ENCODE measurements at places on chromosomes 4 and X.

DNA sequence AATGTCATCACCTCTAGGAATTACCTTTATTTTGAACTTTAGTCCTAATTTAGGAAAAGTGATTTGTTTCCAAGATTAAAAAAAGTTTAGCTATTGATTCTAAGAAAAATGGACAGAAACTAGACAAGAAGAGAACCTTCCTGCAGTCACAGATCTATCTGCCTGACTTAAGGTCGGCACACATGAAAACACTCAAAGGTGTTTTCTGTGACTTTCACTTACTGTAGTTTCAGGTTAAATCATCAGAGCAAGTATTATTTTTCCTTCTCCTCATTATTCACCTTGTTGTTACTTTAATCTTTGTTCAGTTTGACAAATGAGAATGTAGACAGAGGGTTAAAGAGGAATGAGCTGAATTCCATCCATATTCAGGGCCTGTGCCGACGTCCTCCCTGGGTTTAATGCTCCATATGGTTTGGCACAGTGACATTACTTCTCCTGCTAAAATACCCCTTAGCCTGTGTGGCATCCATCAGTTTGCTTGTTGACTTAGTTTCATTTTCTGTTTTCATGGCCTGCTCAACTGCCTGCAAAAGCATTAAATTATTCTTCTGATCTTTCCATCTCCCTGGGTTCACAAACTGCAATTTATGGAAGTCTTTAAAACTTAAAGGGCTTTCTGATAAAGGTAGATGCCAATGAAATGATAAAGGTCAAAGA, 352.7 kb downstream of the NKX6-1 start:
- DNase-seq, result no peak

DNA sequence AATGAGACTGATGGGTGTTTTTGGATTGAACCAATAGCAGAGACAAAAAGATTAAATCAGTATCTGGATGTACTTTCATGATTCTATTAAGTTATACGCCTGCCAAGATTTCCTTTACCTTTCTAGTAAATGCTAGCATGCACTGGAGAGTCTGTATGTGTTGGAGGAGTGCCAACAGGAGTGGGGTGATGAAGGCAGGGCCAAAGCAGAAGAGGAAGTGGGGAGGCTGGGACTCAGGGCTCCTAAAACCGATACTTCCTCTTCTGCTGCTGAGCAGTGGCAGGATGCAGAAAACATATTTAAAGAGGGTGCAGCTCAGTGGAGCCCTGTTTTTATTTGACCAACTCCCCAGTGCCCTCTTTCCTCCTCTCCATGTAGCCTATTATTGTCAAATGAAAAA, 5.6 kb downstream of the CYSLTR1 start:
- DNase-seq, result peak; percentile 11

DNA sequence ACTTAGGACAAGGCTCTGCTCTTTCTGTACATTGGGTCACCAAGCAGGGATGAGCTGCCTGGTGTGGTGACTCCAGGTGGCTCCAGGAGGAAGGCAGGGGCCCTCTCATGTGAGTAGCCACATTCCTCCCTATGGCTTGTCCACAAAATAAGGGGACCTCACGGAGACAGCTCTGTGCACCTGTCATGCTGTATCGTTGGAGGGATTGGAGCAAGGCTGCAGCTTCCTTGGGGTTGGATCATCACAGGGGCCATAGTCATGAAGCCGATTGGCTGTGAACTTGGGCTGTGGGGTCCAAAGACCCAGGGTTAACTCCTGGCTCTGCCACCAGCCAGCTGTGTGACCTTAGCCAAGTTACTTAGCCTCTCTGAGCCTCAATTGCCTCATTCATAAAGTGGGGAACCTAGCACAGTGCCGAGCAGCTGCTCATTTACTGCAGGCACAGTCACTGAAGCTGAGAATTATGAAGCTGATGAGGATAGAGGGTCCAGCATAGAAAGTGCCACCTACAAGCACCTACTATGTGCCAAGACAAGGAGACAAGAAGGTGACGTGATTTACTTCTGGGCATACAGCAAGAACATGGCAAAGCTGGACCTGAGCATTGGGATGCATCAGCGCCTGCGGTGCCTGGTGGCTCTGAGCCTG, 11.8 kb upstream of the KIAA0232 start:
- DNase-seq, result no peak

GRCh38 chr4:7719354-7720174, 220.1 kb downstream of the AFAP1 start:
- DNase-seq, result peak; percentile 23

- no peak for DNase-seq
These were observed 58.2 kb upstream of the DDIT4L start for GRCh38 chr4:100248476-100248875.

DNA sequence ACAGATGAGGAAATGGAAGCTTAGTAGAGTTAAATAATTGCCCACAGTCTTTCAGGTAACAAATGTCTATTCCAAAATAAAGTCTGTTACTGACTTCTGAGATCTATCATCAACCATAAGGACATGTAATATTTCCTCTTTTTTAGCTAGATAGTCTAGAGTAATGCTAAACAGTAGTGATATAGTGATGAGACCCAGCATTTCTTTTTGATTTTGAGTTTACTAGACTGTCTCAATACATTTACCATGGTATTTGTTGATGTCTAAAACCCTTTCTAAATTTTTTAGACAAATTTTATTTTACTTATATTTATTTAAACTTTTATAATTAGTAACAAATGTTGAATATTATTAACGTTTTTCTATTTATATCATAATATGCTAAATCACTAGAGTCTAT, 465.1 kb upstream of the SLIT2 start:
- DNase-seq, result no peak

DNA sequence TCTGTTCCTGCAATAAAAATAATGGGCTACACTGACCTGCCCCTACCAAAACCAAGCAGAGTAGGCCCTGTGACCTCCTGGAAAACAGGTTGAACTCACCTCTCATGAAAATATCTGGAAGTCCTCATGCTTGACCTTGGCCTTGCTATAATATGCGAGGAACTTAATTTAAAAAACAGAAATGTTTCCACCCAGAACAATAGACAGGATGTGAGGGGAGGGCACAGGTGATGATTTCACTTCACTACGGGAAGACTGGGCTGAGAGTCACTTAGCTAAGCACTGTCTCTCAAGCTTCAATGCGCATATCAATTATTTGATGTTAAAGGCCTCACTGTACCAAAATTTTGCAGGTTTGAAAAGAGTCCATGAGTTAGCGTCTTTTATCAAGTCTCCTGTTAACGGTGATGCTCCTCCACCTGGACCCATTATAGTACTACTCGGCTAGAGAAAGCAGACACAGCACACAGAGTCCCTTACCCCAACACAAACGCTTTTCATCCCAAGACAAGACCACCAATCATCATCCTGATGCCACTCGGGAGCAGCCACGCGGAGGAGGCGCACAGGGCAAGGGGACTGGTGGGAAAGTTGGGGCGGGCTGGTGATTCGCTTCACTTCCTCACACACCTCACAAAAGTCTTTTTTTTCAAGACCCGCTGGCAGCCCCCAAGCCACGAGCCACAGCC, 25.9 kb downstream of the ZNF721 start:
- DNase-seq, result no peak
